Esophagus mucosa (tissue), 1 donor: ENCODE measurements at places on chromosomes 2 and 18.

DNA sequence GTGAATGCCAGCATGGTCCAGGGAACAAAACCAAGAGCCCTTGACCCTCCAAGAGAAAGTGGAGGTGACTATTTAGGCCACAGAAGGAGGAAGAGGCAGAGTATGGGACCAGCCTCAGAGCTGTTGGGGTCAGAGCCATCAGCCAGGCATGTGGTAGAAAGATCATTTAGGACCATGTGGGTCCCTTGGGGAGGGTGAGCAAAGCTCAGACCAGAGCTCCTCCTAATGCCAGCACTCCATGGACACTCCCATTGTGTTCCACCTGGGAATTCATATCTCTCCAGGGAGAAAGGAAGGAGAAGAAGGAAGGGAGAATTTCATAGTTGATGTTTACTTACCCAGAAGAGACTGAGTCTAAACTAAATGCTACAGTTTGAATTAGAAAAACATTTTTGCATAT is 73.2 kb downstream of the CYBRD1 start:
- no peak for ATAC-seq

GRCh38 chr2:176902454-176902853 is 310.1 kb upstream of the HNRNPA3 start:
- ATAC-seq: no peak

DNA sequence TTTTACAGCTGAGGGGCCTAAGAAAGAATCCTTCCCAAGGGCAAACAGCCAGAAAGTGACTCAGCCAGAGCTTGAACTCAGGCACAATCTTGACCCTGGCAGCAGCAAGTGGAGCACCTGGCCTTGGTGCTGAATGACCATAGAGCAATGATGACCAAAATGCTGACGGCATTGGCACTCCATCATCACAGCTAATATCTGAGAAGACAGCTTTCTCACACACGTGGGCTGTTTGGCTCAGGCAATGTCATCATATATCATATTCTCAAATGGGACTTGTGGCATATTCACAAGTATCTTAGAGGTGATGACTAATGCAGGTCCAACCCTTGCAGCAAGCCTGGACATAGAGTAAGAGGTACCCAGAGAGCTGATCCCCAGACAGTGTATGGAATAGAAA is 443.9 kb upstream of the MYT1L start:
- ATAC-seq: peak; percentile 60

GRCh38 chr2:197204519-197205250 is 105.9 kb downstream of the ANKRD44 start:
- no peak for ATAC-seq
